Effector CD4-positive, alpha-beta T cell (primary cell): ENCODE measurements at places on chromosomes 2 and 18.

GRCh38 chr2:88680916-88681315, 10.6 kb upstream of the RPIA start:
- no peak for DNase-seq

DNA sequence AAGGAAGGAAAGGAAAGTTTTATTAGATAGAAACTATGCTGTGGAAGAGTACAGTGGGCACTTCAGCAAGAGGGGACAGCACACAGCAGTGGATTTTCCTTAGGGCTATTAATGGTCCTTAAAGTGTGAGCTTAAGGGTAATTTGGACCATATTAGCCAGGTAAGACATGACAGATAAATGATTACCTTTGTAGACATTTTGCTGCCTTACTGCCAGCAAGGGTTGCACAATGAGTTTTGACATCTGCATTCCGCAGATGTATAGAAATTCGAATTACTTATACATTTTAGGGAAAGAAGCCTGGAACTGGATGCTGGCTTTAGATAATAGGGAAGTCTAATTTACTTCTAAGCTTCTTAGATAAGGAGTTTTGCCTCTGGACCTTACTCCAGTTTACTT, 14.0 kb upstream of the UBE2F start:
- no peak for DNase-seq

DNA sequence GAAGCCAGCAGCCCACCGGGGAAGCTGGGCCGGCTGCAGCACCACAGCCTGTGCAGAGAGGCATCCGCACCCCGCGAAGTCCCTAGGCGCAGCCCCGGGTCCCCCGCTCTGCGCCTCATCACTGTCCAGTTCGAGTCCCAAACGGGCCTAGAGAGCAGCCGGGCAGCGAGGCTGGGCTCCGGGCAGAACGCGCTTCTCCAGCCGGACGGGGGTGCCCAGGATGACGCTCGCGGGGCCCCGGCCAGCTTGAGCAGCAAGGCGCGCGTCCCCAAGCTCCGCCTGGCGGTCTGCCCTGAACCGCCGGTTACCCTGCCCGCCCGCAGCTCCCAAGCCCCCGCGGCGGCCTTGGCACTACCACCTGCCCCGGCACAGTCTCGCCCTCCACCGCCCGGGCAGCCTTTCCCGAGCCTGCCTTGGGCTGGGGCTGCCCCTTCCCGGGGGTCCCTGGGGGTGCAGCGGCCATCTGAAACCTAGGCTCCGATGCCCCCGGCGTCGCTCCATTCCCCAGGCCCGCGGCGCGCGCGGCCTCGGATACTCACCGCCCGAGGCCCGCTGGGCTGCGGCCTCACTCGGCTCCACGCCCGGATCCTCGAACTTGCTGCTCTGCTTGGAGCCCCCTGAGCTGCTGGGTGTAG, 591 bp downstream of the SLC16A14 start:
- no peak for DNase-seq

- DNase-seq, result peak; percentile 58
Observed at GRCh38 chr2:109031476-109032228, 42.6 kb upstream of the EDAR start.

- DNase-seq, result no peak
Observed at GRCh38 chr2:232053777-232054176, 92.3 kb downstream of the DIS3L2 start.
